ENCODE measurements at places on chromosomes 16 and 17.

GRCh38 chr17:40556198-40556661 is 9.0 kb downstream of the CCR7 start:
- no peak for DNase-seq

- no peak for DNase-seq
Observed at GRCh38 chr16:56610017-56610608, 1.7 kb downstream of the MT2A start.

- DNase-seq = no peak
Observed at GRCh38 chr16:64410306-64410705, 711.6 kb downstream of the CDH11 start.

GRCh38 chr16:65318590-65319257 is 196.9 kb upstream of the CDH11 start:
- no peak for DNase-seq

DNA sequence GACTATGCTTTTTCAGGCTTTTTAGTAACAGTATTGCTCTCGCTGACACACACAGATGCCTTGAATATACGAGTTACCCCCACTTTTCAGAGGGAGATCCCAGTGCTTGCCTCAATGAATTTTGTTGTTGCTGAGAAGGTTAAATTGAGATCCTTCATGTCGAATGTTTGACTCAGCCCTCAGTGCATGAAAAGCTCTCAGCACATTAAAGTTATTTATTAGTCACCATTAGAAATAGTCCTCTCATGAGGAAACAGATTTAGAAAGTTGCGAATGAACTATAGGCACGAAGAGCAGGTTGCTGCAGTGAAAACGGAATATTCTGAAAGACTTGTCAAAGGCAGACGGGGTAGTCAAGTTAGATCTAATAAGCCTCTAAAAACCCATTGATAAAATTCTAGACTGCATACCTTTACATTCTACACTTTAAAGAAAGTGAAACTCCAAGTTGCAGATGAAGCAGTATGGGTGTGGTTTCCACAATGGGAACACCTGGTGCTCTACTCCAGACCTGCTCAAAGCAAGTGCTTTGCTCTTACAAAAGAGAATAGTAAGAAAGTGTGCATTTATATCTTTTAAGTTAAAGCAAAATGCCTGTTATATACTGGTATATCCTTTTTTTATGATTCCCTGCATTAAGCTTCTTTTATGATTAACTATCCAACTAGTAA is 238.1 kb downstream of the MAF start:
- no peak for DNase-seq

- DNase-seq = no peak
Observed at GRCh38 chr17:63984651-63985386, 12.1 kb upstream of the SCN4A start.

DNA sequence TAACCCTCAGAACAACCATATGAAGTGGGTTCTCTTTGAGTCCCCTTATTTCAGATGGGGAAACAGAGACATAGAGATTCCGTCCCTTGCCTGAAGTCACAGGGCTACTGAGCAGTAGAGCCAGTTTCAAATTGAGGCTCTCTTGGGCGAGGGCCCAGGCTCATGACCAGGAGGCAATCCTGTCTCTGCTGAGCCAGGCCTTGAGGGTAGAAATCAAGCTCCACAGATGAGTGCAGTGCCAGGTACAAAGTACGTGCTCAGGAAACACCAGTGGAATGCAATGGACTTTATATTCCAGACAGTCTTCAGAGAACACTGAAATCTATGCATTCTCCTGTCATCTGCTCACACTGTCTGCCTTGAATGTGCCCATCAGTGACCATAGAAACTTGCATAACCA is 291.7 kb upstream of the MAF start:
- no peak for DNase-seq

DNA sequence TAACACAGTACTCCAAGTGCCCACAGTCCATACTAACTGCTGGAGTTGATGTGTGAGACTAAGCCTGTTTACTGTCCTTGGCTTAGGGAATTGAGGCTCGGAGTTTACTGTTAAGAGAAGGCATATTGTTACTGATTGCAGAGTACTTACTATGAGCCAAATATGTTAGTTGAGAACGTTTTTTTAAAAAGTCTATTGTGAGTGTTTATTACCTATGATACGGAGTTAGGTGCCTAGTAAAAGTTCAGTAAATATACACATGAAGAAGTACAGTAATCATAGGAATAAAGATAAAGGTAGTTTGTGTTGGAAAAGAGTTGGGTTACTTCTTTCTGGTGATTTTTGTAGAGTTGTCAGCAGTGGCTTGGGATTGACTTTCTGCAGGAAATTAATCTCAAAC is 25.4 kb downstream of the ZNRF1 start:
- no peak for DNase-seq

- no peak for DNase-seq
Observed at GRCh38 chr16:66064801-66065530, 301.5 kb upstream of the CDH5 start.

GRCh38 chr17:17987187-17987896 is 14.7 kb downstream of the DRC3 start:
- no peak for DNase-seq

DNA sequence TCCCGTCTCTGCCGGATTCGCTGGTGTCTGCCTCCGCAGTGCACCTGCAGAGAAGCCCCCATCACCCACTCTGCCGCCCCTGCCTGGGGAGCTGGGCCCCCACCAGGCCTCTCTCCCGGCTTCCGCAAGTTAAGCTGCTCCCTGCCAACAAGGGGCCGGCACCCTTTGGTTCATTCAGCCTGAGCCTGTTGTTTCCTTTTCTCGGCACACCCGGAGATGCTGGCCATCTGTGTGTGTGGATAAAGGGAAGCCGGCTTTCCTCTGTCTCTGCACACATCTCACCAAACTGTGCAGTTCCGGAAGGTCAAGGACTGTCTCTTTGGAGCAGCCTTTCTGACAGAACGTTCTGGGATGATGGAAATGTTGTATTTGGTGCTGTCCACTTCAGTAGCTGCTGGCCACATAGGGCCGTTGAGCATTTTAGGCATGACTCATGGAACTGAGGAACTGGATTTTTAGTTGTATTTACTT is 6.8 kb downstream of the MAPK8IP3 start:
- no peak for DNase-seq

GRCh38 chr17:28895794-28896447 is 1.6 kb downstream of the FLOT2 start:
- no peak for DNase-seq

DNA sequence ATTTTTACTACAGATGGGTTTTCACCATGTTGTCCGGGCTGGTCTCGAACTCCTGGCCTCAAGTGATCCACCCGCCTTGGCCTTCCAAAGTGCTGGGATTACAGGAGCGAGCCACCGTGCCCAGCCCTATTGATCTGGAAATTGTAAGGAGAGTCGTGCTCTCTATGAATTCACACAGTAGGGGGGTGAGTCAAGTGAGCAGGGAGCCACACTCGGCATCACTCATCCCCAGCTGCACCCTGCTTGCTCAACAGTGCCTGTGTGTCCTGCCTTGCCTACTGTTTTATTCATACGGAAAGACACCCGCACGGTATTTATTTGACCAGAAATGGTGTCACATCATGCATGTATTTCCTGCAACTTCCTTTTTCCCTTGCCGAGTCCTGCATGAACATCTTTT is 157.2 kb upstream of the FOXF1 start:
- no peak for DNase-seq

DNA sequence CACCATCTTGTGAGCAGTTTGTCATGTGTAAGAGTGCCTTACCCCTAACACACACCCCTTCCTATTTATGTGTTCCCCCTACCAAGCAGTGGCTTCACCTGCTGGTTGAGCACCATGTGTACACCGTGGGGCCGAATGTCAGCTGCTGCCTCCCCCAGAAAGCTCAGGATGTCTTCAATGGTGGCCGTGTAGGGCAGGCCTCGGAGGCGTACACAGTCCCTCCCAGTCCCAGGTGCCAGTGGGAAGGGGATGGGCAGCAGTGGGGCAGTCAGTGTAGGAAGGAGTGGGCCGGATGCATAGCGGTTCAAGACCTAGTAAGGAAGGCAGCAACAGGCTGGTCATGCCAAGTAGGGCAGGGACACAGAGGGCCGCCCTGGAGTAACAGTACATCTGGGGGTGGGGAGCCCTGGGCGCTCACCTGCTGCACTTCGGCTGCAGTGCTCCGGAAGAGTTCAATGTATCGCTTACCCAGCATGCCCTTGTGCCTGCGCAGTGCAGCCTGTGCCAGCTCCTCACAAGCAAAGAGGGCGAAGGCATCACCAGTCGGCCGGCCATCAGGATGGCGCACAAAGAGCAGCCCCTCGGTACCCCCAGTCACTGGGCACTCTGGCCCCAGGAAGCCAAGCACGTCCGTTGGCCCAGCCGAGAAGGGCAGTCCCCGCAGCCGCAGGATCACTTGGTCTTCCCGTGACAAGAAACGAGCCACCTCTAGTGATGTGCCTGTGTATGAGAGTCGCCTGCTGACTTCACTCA is 4.4 kb downstream of the ESRP2 start:
- no peak for DNase-seq

GRCh38 chr17:83182620-83183101 is 103.3 kb downstream of the METRNL start:
- no peak for DNase-seq

- DNase-seq = no peak
Observed at GRCh38 chr17:74391771-74392170, 24.5 kb downstream of the GPR142 start.

DNA sequence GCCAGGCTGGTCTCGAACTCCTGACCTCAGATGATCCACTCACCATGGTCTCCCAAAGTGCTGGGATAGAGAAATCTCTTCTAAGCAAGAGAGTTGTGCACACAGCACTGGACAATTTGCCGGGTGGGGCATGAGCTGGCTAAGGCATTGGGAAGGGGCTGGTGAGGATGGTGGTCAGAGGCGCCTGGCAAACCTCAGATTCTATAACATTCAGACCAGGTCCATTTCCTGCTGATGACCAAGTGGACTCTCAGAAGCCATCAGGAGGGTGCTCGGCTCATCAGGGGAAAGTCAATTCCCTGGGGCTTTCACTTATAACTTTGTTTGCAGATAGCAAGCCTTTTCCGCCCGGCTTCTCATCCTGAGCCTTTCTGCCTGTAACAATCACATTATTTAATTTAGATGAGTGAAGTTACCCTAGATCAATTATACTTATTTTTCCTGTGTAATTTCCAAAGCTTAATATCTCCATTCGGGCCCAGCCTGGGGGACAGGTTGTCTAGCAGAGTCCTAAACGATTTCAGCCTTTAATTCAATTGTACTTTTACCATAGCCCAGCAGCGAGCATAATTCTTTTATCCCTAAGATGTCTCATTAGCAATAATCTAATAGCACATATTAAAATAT is 15.0 kb upstream of the SLC6A2 start:
- DNase-seq = no peak

- no peak for DNase-seq
Observed at GRCh38 chr17:71361656-71362450, 759.0 kb upstream of the SOX9 start.

DNA sequence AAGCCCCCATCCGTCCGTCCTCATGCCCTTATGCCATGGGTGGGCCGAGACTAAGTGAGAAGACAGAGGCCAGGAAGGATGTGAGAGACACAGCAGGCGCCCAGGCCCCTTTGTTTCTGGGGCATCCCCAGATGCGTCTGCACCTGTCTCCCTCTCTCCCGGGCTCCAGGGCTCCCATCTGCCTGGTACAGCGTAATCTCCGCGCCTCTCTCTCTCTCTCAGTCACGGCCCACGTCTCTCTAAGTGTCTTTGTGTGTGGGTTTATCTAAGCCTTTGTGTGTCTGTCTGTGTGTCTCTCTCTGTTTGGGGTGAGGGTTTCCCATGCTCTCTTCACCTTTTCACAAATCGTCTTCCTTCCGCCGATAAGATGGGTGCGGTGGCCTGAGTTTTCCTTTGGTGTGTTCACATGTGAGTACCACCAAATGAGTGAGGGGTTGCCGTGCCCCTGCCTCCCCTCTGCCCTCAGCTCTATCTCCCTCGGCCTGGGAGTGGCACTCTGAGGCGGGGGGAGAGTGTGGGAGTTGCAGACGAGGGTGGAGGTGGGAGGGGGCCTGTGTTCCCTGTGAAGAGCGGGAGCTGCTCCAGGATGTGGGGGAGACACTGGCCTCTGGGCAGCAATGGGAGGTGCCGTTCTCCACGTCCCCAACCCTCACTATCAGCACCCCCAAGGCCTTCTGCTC is 25.8 kb upstream of the ABCC3 start:
- DNase-seq = no peak

DNA sequence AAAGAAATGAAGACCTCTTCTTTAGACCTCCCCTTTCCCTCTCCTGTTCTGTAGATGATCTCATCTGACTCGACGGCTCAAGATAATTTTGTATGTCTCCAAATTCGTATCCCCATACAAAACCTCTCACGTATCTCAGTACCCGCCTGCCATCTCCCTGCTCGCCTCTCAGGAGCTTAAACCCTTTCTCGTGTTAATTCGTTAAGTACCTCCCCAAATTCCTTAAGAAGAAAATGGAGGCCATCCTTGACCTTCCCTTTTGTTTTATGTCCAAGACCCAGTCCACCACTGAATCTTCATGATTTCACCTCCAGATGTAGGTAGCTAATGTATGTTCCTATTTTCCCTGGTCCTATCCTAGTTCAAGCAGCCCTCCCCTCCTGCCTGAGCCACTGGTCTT is 41.6 kb downstream of the OR3A1 start:
- DNase-seq = no peak

DNA sequence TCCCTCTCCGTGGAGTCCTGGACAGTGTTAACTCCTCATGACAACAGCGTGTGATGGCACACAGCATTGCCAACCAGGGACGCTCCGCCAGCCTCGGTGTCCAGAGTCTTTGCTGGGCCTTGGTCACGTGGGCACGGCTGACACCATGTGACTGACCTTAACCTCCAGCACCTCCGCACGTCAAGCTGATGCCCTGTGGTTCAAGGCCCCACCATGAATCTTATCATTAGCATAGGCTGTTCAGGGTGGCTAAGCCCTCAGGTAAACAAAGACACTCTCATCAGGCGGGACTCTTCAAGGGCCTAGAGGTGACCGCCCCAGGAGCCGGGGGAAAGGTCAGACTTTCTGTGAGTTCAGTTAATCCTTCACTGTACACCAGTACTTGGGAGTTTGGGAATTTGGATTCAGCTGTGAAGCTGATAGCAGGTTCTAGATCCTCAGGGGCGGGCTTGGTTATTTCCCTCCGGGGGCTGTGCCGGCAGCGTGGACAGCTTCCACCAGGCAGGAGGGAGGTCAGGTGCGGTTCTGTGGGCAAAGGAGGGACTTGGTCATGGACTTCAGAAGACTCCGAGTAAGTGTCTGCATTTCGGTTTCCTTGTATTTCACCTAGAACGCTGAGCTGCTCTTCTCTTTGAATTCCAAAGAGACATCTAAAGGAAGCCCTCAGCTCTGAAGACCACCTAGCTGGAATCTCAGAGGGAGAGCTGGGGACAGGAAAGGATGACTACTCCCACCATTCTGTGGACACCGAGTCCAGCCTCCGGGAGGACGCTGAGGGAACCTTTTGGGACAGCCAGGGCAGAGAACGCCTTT is 195.5 kb upstream of the CIBAR2 start:
- no peak for DNase-seq

GRCh38 chr17:47862621-47863440 is 11.9 kb upstream of the SP6 start:
- no peak for DNase-seq

DNA sequence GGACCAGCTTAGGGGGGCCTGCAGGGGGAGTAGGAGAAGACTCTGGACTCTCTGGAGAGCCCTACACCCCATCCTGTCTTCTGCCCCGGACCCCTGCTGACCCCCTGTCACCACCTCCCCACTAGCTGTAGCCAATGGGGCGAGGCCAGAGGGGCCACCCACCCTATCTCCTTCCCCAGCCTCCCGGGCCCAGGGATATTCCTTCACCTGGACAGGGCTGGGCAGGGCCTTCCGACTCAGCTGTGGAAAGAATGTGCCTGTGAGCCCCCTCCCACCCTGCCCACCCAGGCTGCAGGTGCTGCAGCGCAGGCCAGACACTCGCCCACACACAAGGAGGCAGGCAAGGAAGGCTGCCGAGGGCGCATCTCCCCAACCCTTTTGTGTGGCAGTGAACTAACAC is 23.0 kb downstream of the TSPOAP1 start:
- no peak for DNase-seq
